ENCODE measurements at places on chromosomes 5 and 9. TPM values are rescaled to one million over a fixed set of nuclear protein-coding genes. Genes with fewer than 3 reads are reported as not detected.

DNA sequence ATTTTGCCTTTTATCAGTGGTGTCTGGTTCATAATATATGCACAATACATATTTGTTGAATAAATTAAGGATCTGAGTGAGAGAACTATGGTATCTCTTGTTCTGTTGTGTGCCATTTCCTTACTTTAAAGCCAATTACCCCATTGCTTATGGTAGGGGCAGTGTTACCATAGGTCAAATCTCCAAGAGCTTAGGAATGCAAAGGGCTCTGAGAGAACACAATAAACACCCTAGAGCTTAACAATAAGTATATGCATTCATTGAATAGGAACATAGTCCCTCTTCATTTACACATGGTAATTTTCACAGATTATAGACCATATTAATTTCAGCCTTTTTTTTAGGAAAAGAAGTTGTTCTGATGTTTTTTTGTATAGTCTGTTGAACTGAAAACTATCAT lies 112.2 kb downstream of the MCTP1 start:
- H3K36me3 ChIP-seq, result no peaks in the 10 kb centered on the region
- no peaks in the 10 kb centered on the region for H3K27me3 ChIP-seq
- H3K27ac ChIP-seq, result no peak overlapping the region
- DNase-seq, result no peak
- H3K4me1 ChIP-seq, result peaks cover 5% of the 10 kb centered on the region
- H3K4me3 ChIP-seq, result no peak overlapping the region

GRCh38 chr9:87564791-87565241 lies 67.1 kb downstream of the DAPK1 start:
- H3K4me1 ChIP-seq, result peaks cover 43% of the 10 kb centered on the region
- DNase-seq, result no peak
- H3K27me3 ChIP-seq, result no peaks in the 10 kb centered on the region
- peaks cover 40% of the 10 kb centered on the region for H3K36me3 ChIP-seq
- H3K27ac ChIP-seq, result peak overlapping the region; percentile 18

The SLC6A3 gene
- total RNA-seq, result not detected

DNA sequence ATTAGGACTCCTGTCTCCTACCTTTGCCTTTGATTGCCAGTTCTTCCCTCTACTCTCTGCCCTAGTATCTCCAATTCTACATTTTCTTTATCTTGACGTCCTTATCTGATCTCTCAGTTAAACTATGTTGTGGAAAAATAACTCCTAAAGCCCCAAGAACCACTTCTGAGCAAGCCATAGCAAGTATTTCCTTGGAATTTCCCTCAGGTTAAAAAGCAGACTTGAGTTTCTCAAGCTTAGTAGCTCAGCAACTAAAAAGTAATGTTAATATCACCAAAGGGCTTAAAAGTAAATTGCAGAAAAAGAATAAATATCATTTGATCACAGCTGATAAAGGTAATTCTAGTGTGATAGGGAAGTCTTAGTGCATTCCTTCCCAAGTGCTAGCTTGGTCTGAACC lies 13.2 kb upstream of the HSPB3 start:
- DNase-seq, result no peak
- H3K27me3 ChIP-seq, result no peaks in the 10 kb centered on the region
- no peak overlapping the region for H3K4me3 ChIP-seq
- H3K4me1 ChIP-seq, result peaks cover 6% of the 10 kb centered on the region
- no peak overlapping the region for H3K27ac ChIP-seq

GRCh38 chr9:108662091-108662875 lies 193.5 kb downstream of the ACTL7B start:
- H3K4me1 ChIP-seq, result peaks cover 2% of the 10 kb centered on the region
- DNase-seq, result no peak
- H3K27me3 ChIP-seq, result no peaks in the 10 kb centered on the region
- no peaks in the 10 kb centered on the region for H3K36me3 ChIP-seq
- H3K27ac ChIP-seq, result no peak overlapping the region

Measured in A673 (cell line).